ENCODE measurements at places on chromosomes 2 and 18. TPM values are rescaled to one million over a fixed set of nuclear protein-coding genes. Genes with fewer than 3 reads are reported as not detected.

GRCh38 chr2:232117413-232117812, 155.9 kb downstream of the DIS3L2 start:
- no peaks in the 10 kb centered on the region for H3K4me1 ChIP-seq
- H3K27ac ChIP-seq = no peak overlapping the region
- H3K4me3 ChIP-seq = no peak overlapping the region
- no peaks in the 10 kb centered on the region for H3K27me3 ChIP-seq

DNA sequence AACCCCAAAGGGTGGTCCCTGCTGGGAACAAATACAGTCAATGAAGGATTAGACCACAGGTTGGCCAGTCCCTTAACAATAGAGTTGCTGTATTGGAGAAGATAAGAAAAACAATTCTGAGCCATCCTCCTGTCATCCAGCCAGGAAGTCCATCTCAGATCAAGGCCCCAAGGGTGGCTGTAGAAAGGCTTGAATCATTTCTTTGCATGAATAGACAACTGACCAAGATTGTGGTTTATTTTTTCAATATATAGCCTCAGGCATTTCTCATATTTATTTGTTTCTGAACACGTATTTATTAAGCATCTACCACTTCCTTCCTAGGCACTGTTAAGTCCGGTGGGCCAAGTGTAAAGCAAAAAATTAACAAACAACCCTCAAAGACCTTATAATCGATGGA, 274.4 kb upstream of the SLC14A2 start:
- no peak overlapping the region for H3K4me3 ChIP-seq
- H3K27ac ChIP-seq = no peak overlapping the region
- no peaks in the 10 kb centered on the region for H3K27me3 ChIP-seq
- no peaks in the 10 kb centered on the region for H3K36me3 ChIP-seq

DNA sequence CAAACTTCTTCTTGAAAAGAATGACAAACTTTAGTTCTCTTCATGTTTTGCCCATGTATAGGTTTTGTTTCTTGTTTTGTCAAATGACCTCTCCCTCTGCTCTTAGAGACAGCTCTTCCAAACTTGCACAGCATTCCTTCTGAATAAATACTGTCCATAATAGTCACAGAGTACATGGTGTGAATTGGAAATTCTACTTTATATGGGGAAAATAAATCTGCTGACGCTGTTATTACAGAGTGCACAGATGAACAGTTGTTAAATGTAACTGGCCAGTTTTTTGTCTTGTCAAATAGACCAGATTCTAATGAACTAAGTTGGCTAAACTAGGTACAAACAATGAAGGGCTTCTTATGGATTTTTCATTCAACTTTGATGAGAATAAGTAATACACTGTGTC, 115.8 kb upstream of the DTNA start:
- H3K27ac ChIP-seq = no peak overlapping the region
- H3K4me1 ChIP-seq = no peaks in the 10 kb centered on the region
- DNase-seq = no peak
- no peaks in the 10 kb centered on the region for H3K36me3 ChIP-seq
- no peaks in the 10 kb centered on the region for H3K27me3 ChIP-seq

GRCh38 chr18:25019086-25019860, 332.7 kb downstream of the ZNF521 start:
- H3K4me1 ChIP-seq = no peaks in the 10 kb centered on the region
- no peak overlapping the region for H3K27ac ChIP-seq
- H3K27me3 ChIP-seq = no peaks in the 10 kb centered on the region
- H3K36me3 ChIP-seq = no peaks in the 10 kb centered on the region
- H3K4me3 ChIP-seq = no peak overlapping the region

DNA sequence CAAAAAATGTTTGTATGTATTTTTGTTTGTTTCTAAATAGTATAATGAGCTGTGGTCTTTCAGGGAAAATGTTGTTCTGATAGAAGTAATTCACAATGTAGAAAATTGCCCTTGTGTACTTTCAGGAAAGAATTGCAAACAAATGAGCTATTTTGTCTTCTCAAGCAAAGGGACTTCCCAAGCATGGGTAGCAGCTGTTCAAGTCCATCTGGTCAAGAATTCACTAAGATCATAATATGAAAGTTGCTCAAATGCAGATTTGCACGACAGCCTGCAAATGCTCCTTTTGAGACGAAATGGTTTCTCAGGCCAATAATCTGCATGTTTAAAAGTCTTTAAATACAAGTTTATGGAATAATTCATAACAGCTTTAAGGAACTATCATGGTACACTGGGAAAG, 51.9 kb upstream of the HNMT start:
- no peaks in the 10 kb centered on the region for H3K4me1 ChIP-seq
- H3K4me3 ChIP-seq = no peak overlapping the region
- H3K27ac ChIP-seq = no peak overlapping the region
- H3K27me3 ChIP-seq = no peaks in the 10 kb centered on the region
- no peaks in the 10 kb centered on the region for H3K36me3 ChIP-seq

- no peaks in the 10 kb centered on the region for H3K36me3 ChIP-seq
- H3K27me3 ChIP-seq = no peaks in the 10 kb centered on the region
- no peak for DNase-seq
Measured at GRCh38 chr2:101732199-101732598, 34.7 kb downstream of the MAP4K4 start.

GRCh38 chr2:231190531-231191197, 7.8 kb upstream of the ARMC9 start:
- no peak overlapping the region for H3K4me3 ChIP-seq
- peaks cover 5% of the 10 kb centered on the region for H3K4me1 ChIP-seq
- no peak overlapping the region for H3K27ac ChIP-seq
- H3K27me3 ChIP-seq = no peaks in the 10 kb centered on the region

DNA sequence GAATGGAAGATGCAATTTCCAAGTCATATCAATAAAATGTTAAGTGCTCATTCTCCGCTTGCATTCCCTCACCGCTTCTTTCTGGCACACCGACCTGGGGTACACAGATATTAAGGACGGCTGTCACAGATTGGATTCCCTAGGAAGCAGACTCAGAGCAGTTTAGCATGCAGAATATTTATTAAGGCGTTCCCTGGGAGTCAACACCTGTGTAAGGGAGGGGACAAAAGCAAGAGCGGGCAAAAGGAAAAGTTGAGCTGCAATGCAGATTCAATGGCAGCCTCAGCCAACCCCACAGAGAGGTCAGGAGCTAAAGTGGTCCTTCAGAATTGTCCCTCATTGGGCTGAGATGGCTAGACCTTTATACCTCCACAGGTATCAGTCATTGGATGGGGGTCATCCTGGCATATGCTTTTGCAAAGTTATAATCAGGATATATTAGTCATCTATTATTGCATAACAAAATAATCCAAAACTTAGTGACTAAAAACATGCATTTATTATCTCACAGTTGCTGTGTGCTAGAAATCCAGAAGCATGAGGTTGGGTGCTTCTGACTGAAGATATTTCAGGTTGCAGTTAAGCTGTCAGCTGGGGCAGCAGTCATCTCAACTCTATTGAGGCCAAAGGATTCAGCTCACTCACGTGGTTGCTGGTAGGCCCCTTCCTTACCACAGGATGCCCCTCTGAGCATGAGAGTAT, 27.0 kb upstream of the INO80D start:
- no peaks in the 10 kb centered on the region for H3K4me1 ChIP-seq
- peaks cover 6% of the 10 kb centered on the region for H3K36me3 ChIP-seq
- no peak for DNase-seq
- H3K27ac ChIP-seq = no peak overlapping the region

DNA sequence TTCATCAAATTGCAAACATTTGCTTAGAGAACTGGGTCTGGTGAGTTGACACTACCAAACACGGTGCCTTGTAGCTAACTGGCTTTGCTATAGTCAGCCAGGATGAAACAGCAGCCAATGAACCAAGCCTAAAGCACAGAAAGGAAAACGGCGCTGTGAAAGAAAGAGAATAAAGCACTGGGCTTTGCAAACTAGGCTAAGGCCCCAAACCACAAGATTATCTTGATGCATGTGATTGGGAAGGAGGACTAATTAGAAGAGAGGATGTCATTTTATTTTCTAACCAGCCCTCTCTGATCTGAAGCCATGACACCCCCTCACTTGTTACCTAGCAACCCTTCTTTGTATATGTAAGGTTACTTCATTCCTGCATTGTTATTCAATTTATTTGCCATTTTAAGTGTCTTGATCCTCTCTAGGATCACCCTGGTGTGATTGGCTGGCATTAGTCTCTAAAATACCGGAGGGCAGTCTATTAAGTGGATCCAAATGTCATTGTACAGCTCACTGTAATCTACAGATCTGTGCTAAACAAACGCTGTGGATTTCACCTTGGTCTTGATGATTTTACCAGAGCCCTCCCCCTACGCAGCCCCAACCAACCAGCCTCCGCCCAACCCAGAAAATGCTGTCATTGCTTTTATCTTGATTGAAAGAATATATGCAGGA, 395.4 kb upstream of the ACVR2A start:
- no peaks in the 10 kb centered on the region for H3K27me3 ChIP-seq
- H3K4me1 ChIP-seq = no peaks in the 10 kb centered on the region
- no peak overlapping the region for H3K27ac ChIP-seq
- no peaks in the 10 kb centered on the region for H3K36me3 ChIP-seq
- no peak for DNase-seq

DNA sequence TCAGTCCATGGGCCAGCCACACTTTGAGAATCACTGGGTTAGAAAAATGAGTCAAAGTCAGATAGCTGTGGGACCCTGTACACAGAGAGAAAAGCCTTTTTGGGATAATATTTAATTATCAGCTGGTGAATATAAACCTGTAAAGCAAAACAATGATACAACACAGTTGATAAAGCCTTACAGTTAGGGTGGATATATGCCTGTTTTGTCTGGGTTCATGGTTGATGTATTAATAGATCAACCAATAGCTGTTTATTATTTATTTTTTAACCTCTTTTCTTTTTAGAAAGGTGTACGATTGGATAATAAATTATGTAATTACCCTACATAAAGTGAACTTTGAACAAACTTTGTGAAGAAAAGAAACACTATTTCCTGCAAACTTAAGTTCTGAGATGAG, 145.6 kb downstream of the TDRD15 start:
- H3K27ac ChIP-seq = no peak overlapping the region
- no peaks in the 10 kb centered on the region for H3K27me3 ChIP-seq
- DNase-seq = no peak
- H3K36me3 ChIP-seq = no peaks in the 10 kb centered on the region

DNA sequence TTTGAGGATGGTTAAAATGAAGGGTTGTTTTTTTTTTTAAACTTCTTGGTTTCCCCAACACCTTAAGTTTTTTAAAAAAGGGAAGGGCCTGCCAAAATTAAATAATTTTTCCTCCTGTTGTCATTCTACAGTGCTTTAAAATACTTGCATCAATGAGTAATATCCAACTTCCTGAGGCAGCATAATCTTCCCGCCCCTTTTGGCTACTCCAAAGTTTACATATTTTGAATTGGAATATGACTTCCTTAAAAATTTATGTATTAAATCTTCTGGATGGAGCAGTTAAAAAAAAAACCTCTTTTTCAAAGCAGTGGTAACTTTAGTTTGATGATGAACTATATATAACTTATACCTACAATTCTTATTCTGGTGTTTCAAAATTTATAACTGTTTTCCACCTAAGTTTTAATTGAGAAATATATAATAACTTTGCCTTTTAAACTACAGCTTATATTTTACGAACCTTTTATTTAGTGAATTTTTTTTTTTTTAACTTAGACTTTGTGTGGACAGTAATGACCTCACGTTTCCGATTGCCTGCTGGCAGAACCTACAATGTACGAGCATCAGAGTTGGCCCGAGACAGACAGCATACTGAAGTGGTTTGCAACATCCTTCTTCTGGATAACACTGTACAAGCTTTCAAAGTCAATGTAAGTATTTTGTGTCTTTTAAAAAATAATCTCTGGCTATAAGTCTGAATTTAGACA, 49.8 kb downstream of the PTPN4 start:
- no peaks in the 10 kb centered on the region for H3K4me1 ChIP-seq
- H3K27ac ChIP-seq = no peak overlapping the region
- no peaks in the 10 kb centered on the region for H3K27me3 ChIP-seq
- H3K4me3 ChIP-seq = no peak overlapping the region
- DNase-seq = no peak
- no peaks in the 10 kb centered on the region for H3K36me3 ChIP-seq

- H3K27me3 ChIP-seq = no peaks in the 10 kb centered on the region
- no peak overlapping the region for H3K4me3 ChIP-seq
- no peaks in the 10 kb centered on the region for H3K4me1 ChIP-seq
- H3K36me3 ChIP-seq = peaks cover 99% of the 10 kb centered on the region
- DNase-seq = no peak
- no peak overlapping the region for H3K27ac ChIP-seq
Measured at GRCh38 chr2:20304411-20304810, 46.2 kb downstream of the PUM2 start.

DNA sequence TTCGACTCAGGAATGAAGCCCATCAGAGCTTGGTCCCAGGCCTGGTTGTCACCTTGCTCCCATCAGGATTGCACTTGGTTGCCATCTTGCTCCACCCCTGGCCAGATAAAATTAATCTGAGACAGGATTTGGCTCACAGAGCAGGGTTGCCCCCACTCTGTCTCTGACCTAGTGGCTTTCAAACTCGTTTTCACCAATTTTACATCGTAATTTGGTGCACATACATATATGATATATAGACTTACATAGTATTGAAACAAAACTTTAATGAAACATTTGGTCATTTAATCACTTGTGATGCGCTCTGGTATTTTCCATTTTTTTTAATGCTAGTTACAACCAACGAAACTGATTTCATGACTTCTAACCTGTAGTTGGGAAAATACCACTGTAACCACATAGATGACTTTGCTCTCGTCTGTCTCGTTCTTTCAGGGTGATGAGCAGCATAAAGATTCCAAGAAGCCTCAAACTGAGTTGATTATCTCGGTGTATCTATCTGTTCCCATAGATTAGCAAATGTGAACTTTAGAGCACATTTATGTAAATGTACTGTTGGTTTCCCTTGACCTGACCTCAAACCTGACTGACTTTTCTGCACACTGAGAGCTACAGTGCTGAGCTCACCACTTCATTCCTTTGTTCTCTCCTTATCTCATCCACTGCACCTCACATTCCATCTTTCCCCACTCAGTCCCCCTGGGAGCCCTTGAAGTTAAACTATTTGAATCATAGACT, 30.5 kb upstream of the PLB1 start:
- H3K4me1 ChIP-seq = peaks cover 94% of the 10 kb centered on the region
- no peak for DNase-seq
- no peaks in the 10 kb centered on the region for H3K36me3 ChIP-seq
- no peaks in the 10 kb centered on the region for H3K27me3 ChIP-seq
- H3K4me3 ChIP-seq = no peak overlapping the region

- no peak for DNase-seq
- H3K27me3 ChIP-seq = peaks cover 3% of the 10 kb centered on the region
- no peak overlapping the region for H3K4me3 ChIP-seq
- no peaks in the 10 kb centered on the region for H3K4me1 ChIP-seq
- H3K27ac ChIP-seq = no peak overlapping the region
- no peaks in the 10 kb centered on the region for H3K36me3 ChIP-seq
Measured at GRCh38 chr2:226551522-226552250, 247.9 kb downstream of the IRS1 start.

Gene WBP1
- polyA plus RNA-seq = 23.9 TPM

Gene CD8B2
- not detected for polyA plus RNA-seq

Gene SERPINB10
- polyA plus RNA-seq = 0.56 TPM

Gene FOXI3
- not detected for polyA plus RNA-seq

Gene PROKR1
- polyA plus RNA-seq = not detected

Gene DNAJC5G
- polyA plus RNA-seq = not detected

Gene AOX1
- polyA plus RNA-seq = not detected

Gene EHBP1
- 4.0 TPM for polyA plus RNA-seq

Measured in CD14-positive monocyte (primary cell).